ENCODE measurements at places on chromosomes 1 and 21.

DNA sequence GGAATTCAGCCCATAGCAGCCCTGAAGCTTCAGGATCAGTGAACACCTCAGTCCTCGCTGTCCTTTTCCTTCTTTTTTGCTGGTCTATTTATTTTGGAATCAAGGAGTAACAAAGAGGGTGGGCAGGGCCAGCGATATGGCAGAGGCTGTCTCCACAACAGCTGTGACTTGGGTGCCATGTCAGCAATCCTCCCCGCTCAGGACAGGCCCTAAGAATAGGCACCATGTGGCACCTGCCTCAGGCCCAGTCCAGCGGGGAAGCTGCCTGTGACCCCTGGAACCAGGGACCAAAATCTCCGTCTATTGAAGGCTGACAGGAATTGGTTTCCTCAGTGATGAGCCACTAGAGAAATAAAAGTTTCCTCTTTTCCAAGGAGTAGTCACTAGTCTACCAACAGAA lies 58.6 kb upstream of the TNR start:
- DNase-seq: no peak

DNA sequence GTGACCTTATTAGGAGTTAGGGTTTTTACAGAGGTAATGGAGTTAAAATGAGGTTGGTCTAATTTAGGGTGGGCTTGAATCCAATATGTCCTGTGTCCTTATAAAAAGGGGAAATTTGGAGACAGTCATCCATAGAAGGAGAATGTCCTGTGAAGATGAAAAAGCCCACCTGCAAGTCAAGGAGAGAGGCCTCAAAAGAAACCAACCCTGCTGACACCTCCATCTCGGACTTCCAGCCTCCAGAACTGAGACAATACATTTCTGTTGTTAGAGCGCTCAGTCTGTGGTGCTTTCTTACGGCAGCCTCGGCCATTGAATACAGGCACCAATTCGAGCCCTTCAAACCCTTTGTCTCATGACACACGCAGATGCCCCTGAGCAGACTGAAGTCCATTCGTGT lies 43.8 kb downstream of the ACTA1 start:
- DNase-seq: no peak

DNA sequence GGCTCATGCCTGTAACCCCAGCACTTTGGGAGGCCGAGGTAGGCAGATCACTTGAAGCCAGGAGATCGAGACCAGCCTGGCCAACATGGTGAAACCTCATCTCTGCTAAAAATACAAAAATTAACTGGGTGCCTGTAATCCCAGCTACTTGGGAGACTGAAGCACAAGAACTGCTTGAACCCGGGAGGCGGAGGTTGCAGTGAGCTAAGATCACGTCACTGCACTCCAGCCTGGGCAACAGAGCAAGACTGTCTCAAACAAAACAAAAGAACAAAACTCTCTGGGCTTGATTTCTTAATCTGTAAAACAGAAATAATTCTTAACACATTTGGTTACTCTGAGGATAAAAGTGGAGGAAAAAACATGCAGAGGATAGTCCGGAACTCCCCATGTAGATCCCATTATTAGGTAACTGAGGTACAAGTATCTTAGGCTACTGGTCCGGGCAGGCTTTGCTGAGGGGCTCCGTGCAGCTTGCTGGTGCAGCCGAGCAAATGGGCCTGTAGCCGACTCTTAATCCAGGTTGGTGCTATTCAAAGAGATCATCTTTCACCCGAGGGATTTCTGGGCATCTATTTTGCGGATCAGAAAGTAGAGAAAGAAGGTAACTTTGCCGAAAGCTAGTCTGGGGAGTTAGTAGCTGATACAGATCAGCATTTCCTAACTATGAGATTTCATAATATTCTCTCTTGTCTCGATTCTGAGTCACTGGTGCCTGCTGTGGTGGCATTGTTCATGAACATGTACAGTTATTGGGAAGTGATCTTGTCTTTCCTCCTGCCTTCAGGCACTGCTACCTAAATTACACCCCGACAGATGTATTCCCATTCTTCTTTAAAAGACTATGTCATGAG lies 56.8 kb downstream of the NFIA start:
- DNase-seq: no peak

GRCh38 chr1:193944454-193944853 lies 758.0 kb upstream of the B3GALT2 start:
- no peak for DNase-seq

GRCh38 chr1:41192456-41193178 lies 49.5 kb downstream of the SCMH1 start:
- DNase-seq: no peak

GRCh38 chr1:207501071-207501470 lies 5.1 kb downstream of the CR1 start:
- DNase-seq: no peak

- DNase-seq: no peak
Measured at GRCh38 chr1:42747125-42747524, 7.1 kb upstream of the CLDN19 start.

GRCh38 chr1:59128239-59128736 lies 168.6 kb upstream of the FGGY start:
- DNase-seq: no peak

GRCh38 chr1:25140073-25140797 lies 92.1 kb downstream of the SYF2 start:
- DNase-seq: no peak

DNA sequence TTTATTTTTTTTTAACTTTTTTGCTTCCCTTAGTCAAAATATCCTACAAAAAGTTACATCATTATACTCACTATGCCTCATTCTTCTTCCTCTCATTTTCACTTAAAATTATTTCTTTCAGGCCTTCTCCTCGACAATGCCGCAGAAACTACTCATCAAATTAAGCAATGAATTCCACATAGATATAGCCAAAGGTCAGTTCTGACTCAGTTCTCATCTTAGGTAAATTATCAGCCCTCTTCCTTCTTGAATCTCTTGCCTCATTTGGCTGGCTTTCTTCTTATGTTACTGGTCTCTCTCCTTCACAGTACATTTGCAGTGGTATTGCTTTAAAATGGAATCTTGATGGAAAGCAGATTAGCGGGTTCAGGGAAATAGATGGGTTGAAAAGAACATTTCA lies 260.7 kb upstream of the BRINP3 start:
- no peak for DNase-seq

GRCh38 chr1:225257081-225257480 lies 170.8 kb downstream of the LBR start:
- no peak for DNase-seq

All from activated CD8-positive, alpha-beta memory T cell treated with anti-CD3 and anti-CD28 coated beads for 48 hours (primary cell).